AML-193 (cell line): ENCODE measurements at places on chromosomes 12 and 14.

GRCh38 chr12:81079280-81080076 is 1.6 kb downstream of the ACSS3 start:
- DNase-seq: no peak

GRCh38 chr14:56895154-56895553 is 84.9 kb upstream of the OTX2 start:
- no peak for DNase-seq

DNA sequence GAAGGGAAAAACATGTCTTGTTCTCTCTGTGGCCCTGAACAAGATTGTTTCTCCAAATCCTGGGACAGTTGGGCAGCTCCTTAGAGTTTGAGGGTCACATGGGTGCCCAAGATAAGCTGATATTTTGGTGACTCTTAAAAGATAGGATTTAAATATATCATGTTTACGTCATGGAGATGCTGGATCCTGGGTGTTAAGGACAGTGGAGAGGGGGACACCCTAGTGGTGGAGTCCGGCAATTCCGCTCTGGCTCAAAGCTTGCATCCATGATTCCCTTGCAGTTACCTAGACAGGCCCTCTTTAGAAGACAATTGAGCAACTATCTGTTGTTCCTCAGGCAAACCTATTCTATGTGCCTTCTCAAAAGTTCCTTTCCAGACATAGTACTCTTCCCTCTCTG is 101.8 kb downstream of the CMKLR1 start:
- DNase-seq: no peak

- DNase-seq: no peak
Observed at GRCh38 chr12:48009471-48009870, 5.2 kb upstream of the COL2A1 start.

GRCh38 chr12:132418393-132418925 is 71.5 kb upstream of the FBRSL1 start:
- DNase-seq: no peak

- no peak for DNase-seq
Observed at GRCh38 chr14:94110552-94111181, at the start of gene IFI27. Gene IFI27, plus strand, starts transcription at chr14:94110736.

- DNase-seq: no peak
Observed at GRCh38 chr14:104724981-104725771, 1.1 kb downstream of the ADSS1 start.

DNA sequence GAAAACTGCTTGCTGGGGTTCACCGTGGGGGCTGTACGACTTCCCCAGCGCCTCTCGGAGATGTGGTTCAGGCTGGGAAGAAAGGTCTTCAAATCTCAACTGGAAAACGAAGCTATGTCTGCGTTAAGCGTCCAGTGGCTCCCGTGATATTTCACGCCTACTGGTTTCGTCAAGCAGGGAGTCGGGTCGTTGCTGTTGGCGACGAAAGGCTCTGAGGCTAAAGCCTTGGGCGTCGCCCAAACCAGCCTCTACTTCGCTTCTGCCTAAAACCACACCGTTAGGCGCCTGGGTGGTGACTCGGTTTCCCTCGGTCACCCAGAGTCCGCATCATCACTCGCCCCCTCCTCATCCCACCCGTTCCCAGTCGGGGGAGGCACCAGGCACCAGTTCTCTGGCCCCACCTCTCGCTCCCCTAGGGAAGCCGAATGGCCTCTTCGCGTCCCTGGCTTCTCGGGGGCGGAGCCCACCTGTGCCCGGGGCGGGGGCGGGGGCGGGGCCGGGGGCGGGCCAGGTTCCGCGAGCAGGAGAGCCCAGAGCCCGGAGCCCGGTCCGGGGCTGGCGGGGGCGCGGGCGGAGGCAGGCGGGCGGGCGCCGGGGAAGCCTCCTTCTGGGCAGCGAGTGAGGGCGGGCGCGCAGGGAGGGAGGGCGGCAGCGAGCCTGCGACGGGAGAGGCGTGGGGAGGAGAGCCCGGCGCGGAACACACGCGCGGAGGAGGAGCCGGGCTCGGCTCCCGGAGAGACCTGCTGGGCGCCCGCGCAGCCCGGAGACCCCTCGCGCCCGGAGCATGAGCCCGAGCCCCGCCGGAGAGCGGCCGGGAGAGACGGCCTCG is at the start of gene B4GALNT3:
Gene B4GALNT3, plus strand, starts transcription at position 510 of the 829 bp plus-strand sequence. CDS start 438 bp downstream, outside the sequence.
- DNase-seq: no peak

DNA sequence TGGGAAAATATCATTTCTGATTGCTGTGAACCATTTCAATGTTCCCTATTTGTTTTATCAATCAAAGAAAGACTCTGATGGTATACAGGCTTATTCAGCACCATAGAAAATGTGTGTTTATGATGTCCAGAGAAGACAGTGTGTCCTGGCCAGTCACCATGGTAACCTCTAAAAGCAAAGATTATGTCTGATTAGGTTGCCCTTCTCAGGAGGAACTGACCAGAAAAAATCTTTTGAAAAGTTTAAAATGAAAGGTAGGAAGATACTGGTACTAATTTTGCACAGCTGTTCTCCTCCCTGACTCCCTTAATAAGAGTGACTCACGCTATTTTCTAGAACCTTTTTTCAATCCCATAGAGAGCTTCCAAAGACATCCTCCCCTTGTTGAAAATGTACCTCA is 391.8 kb upstream of the DCN start:
- no peak for DNase-seq

- DNase-seq: no peak
Observed at GRCh38 chr12:130806574-130806973, 32.5 kb downstream of the STX2 start.

GRCh38 chr12:111035578-111036301 is 115.4 kb upstream of the MYL2 start:
- no peak for DNase-seq
